Erythroblast (primary cell): ENCODE measurements at places on chromosomes 5 and 9.

DNA sequence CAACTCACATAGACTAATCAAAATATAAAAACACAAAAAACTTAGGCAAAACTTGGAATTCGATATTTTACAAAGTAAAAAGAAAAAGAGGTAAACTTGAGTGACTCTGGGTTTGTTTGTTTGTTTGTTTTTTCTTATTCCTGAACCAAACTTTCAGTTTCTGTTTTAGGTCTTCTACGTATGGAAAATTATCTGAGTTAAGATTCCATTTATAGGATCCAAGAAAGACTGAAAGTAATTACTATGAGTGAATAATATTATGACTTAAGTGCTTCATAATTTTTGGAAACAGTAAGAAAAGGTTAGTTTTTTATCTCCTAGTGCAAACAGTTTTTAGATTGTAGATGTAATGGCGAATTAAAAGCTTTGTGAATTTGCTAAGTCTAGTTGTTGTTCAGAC, 13.2 kb downstream of the ST8SIA4 start:
- peak; percentile 34 for DNase-seq

- peak; percentile 77 for DNase-seq
Observed at GRCh38 chr5:76641514-76642120, 18.4 kb upstream of the F2RL2 start.

DNA sequence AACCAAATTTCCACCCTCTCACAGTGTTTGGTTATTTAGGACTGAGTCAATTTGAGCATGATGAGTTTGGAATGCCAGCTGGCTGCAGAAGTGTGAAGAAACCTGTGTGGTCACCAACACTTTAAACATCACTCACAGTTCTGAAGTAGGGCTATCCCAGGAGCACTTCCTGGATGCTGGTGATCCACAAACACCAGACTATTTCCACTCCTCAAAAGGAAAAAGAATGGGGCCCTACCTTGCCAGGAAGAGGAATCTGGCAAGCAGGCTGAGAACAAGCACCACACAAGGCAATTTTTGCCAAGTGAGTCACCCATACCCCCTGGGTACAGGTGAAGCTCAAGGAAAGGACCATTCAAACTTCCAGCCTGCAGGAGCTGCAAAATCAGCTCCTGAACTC, 294.2 kb upstream of the PTGER4 start:
- no peak for DNase-seq

GRCh38 chr5:119395080-119395836, 39.4 kb downstream of the TNFAIP8 start:
- DNase-seq: no peak

DNA sequence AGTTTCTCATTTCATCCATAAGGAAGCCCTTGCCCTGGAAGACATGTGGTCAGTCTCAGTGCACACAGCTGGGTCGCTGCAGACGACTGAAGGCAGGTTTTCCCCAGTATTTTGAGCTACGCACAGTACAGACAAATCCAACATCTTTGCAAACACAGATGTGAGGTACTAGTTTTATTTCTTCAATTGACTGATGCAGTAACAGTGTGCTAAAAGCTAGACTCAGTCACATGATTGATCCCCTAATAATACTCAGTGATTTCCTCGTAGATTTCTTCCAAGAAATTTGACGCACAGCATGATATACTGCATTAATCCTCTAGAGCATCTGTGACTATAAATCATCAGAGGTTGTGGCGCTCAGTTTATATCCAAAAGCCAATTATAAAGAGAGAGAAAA, 346.1 kb downstream of the DIRAS2 start:
- DNase-seq: no peak

DNA sequence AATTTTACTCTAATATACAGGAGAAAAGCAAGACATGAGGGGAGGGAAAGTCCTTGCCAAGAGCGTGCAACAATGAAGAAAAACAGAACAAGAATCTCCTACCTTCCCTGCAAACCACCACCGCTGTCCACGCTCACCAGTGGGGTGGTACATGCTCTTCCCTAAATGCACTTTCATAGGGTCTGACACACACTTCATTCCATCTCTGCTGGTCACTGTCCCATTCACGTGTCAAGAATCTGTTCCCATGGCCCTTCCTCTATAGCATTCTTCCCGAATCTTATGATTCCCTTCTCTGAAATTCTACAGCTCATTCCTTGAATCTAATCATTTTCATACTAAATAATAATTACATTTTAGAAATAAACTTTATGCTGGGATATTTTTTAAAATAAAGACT, 11.4 kb upstream of the DNAH5 start:
- no peak for DNase-seq

- no peak for DNase-seq
Observed at GRCh38 chr9:122246666-122247065, 17.9 kb upstream of the LHX6 start.

DNA sequence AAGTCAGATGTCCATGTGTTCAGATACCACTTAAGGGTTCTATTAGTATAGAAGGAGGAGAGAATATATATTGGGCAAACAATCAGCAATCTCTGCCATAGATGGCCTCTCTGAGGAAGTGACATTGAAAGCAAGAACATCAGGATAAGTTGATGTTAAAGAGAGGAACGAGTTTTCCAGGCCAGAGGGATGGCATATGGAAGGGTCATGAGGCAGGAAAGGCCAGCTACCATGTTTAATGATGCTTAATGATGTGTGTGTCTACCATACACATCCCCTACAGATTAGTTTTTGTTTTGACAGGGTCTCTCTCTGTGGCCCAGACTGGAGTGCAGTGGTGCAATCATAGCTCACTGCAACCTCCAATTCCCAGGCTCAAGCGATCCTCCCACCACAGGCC, 63.0 kb downstream of the PTTG1 start:
- DNase-seq: no peak

DNA sequence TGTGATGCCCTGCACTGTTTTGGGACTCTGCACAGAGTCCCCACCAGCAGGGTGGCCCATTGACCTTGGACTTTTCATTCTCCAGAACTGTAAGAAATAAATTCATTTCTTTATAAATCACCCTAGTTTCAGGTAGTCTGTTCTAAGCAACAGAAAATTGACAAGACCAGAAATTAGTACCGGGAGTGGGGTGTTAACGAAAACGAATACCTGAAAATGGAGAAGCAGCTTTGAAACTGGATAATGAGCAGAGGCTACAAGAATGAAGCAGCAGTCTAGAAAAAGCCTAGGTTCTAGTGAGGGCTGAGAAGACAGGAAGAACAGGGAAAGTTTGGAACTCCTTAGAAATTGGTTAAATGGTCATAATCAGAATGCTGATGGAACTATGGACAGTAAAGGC, 2.1 kb upstream of the MCC start:
- DNase-seq: peak; percentile 1

DNA sequence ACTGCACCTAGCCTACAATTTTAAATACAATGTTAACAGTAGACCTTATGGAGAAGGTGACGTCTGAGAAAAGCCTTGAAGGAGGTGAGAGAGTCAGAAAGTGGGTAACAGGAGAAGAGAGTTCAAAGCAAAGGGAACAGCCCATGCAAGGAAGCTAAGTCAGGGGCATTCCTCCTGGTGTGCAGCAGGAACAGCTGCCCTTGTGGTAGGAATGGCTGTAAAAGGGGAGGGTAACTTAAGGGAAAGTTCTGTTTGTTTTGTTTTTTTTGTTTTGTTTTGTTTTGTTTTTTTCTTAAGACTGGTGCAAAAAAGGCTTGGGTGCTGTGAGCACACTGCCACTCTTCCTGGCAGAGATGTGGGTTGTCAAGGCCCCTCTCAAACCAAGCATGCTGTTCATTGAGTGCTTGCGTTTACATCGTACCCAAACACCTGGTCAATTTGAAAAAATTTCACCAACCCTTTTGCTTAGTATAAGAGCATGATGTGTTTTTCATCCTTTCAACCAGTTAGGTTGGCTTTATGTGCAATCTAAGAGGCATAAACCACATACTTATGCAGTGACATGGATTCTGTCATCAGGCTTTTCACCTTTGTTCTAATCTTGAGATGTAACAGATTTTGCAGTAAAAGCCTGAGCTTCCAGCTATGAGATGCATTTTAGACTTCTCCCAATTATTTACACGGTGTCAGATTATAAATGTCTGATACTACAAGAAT, 279.7 kb downstream of the GLIS3 start:
- no peak for DNase-seq

DNA sequence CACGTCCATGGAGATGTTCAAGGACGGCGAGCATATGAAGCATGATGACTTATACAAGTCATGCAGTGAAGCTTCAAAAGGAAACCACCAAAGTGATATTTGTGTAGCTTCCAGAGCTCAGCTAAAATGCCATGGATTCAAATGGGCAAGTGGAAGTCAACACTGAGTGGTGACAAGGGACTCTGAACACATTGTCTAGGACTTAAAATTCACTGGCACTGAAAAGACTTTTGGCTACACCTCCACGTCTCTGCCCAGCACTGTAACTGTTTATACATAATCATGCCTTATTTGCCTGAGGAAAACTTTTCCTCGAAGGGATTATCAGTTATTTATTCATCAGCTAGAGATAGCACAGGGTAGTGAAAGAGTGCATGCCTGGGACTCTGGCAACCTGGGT, 15.2 kb downstream of the CTXN3 start:
- DNase-seq: no peak

DNA sequence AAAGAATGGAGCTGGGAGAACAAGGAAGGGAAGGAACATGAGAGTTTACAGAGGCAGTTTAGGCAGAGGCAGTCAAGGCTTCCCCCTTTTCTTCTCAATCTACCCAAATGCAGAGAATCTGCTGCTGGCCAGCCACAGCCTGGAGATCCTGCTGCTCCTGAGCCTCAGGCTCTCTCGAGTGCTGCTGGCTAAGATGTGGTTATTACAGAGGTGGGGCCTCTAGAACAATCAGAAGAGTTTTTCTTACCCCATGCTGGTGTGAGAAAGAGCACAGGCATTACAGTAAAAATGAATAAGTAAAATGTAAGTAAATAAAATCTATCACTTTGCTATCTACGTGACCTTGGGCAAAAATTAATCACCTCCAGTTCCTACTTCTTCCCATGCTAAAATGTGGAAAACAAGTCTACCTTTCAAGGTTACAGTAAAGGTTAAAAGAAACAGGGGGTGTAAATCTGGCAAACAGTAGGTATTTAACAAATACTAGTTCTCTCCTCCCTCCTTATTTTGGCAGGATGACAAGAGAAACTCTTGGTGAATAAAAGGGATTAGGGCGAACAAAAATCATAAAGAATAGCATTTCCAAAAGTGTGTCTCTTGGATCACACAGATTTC, 31.1 kb downstream of the FBXW11 start:
- no peak for DNase-seq

- no peak for DNase-seq
Observed at GRCh38 chr5:82549263-82549662, 271.1 kb upstream of the RPS23 start.

DNA sequence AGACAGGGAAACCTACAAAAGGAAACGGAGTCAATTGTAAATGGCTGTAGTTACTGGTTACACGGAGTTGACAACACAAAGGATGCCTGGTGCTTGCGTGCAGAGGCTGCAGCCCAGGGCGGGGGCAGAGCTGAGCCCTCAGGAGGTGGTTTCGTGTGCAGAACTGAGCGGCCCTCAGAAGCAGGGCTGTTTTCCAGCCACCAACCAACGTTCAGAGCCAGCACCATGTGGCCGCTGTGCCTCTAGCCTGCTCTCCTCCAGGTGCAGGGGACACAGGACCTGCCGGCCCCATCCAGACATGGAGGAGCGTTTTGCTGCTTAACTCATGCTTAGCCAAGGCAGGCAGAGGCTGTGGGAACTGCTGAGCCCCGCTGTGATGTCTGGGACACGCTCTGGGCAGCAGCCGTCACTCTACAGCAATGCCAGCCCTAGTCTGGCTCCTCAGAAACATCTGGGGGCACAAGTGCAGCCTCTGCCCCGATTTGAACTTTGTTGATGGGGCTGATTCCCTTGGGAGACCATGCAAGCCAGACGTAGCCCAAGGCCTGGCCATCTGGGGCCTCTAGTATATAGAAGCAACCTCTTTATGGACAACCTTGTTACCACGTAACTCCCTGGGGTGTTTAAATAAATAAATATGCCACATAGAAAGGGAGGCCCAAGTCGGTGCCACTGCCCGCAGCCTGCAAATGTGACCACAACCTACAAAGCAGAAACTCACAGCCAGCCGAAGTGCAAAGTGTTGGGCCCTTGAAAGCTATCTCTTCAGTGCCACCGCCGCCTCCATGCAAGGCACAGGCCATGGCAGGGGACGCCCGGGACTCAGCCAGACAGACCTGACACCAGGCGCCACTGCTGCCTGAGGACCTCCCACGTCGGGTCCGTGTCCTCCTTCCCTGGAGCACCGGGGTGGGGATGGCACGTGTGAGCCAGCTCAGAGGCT, 42.1 kb downstream of the NKD2 start:
- DNase-seq: no peak
